ENCODE measurements at places on chromosomes 4 and X.

DNA sequence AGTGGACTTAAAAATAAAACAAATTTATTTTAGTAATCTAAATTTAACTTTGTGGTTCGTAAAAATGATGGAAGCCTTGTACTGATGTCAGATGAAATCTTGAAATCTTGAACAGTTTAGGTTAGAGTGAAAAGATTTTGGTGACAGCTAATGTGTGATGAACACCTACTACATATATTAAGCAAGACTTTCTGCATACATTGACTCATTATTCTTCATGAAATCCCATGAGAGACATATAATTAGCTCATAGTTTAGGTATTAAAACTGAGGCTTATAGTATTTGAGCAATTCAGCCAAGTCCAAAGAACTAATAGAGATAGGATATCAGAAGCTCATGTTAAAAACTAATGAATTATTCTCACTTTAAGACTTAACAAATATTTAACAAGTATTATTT lies 66.9 kb upstream of the PCDH7 start:
- no peak for DNase-seq

- DNase-seq = no peak
Observed at GRCh38 chr4:34678431-34678830, 1565.9 kb downstream of the ARAP2 start.

GRCh38 chrX:52265713-52266112 lies 81.0 kb downstream of the MAGED4 start:
- DNase-seq = no peak

GRCh38 chr4:154471526-154472331 lies 19.9 kb downstream of the DCHS2 start:
- no peak for DNase-seq

GRCh38 chr4:83172371-83172770 lies 57.8 kb upstream of the PLAC8 start:
- DNase-seq = no peak

- DNase-seq = no peak
Observed at GRCh38 chrX:68693481-68694434, 46.3 kb downstream of the STARD8 start.
